HFFc6 (cell line): ENCODE measurements at places on chromosomes 12 and 14. TPM values are rescaled to one million over a fixed set of nuclear protein-coding genes. Genes with fewer than 3 reads are reported as not detected.

Gene CHGA
- not detected in 3 replicates for total RNA-seq

DNA sequence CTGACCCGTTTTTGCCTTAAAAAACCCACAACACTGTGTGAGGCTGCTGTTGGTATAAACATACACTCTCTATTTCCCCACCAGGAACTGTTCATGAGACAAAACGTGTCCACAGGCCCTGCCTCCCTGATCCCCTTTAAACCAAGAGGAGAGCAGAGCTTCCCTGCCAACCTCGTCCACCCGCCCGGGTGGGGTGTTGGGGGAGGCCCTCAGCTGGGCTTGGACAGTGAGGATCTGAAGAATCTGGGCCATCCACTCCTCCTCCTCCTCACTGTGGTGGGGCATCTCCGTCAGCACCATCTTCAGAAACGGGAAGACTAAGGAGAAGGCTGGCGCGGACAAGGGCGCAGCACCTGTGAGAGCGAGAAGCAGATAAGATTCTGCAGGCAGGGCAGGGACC is 36.8 kb downstream of the GCN1 start:
- H3K36me3 ChIP-seq = peaks cover 25% of the 10 kb centered on the region
- H3K4me1 ChIP-seq = no peaks in the 10 kb centered on the region
- no peak overlapping the region for H3K4me3 ChIP-seq
- H3K27ac ChIP-seq = no peak overlapping the region
- no peaks in the 10 kb centered on the region; the same call in 1 of the 2 replicates for H3K27me3 ChIP-seq

DNA sequence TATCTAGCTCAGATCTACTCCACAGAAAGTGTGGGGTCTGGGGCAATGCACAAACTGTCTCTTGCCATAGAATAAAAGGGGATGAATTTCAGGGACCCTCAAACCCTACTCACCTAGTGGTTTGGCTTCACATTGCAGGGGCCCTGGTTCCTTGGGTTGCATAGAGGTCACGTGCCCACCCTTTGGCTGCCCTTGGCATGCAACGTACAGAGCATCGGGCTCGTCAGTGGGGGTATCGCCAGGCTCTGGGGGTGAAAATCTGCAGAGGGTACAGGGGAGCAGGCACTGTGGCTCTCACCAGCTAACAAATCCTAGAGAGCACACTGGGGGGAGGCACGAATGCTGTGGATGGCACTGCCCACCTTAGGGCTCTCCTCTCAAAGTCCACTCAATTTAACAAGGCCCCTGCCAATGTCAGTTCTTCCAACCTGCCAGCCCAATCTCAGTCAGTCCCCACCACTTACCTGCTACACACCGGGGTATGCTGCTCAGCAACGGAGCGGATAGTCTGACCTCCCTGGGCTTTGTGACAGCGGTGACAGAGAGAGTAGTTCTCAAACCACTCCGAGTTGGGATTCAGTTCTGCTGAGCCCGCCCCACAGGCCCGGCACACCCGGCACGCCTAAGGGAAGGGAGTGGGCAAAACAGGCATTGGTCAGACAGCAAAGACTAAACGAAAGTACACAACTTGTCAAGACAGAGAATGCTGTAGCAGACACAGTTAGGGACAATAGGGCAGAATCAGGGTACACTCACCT is 8.0 kb downstream of the KMT2D start:
- peaks cover 53% of the 10 kb centered on the region for H3K36me3 ChIP-seq
- no peaks in the 10 kb centered on the region for H3K27me3 ChIP-seq
- peaks cover 52% of the 10 kb centered on the region for H3K4me1 ChIP-seq
- no peak overlapping the region for H3K27ac ChIP-seq
- DNase-seq = no peak

- H3K4me1 ChIP-seq = peaks cover 28% of the 10 kb centered on the region
- H3K4me3 ChIP-seq = no peak overlapping the region
- no peak overlapping the region for H3K27ac ChIP-seq
- H3K36me3 ChIP-seq = peaks cover 29% of the 10 kb centered on the region
Observed at GRCh38 chr12:124761056-124761455, 102.6 kb downstream of the SCARB1 start.

DNA sequence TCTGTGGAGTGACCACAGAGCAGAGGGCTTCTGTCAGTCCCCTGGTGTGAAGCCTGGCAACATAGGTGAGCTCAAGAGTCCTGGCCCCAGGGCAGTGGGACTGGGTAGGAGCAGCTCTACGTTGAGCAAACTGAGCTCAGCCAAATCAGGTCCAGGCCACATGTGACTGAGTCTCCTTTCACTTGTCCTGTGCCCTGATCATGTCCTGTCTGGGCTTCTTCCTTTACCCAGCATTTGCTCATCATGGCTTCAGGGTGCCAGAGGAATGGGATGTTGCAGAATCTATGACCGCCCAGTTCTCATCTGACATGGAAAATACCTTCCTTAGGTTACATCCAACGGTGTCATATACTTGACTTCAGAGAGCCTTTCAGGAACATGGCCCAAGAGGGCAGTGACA is 66.4 kb upstream of the GPATCH2L start:
- no peaks in the 10 kb centered on the region for H3K36me3 ChIP-seq
- H3K27ac ChIP-seq = no peak overlapping the region
- H3K4me3 ChIP-seq = no peak overlapping the region

DNA sequence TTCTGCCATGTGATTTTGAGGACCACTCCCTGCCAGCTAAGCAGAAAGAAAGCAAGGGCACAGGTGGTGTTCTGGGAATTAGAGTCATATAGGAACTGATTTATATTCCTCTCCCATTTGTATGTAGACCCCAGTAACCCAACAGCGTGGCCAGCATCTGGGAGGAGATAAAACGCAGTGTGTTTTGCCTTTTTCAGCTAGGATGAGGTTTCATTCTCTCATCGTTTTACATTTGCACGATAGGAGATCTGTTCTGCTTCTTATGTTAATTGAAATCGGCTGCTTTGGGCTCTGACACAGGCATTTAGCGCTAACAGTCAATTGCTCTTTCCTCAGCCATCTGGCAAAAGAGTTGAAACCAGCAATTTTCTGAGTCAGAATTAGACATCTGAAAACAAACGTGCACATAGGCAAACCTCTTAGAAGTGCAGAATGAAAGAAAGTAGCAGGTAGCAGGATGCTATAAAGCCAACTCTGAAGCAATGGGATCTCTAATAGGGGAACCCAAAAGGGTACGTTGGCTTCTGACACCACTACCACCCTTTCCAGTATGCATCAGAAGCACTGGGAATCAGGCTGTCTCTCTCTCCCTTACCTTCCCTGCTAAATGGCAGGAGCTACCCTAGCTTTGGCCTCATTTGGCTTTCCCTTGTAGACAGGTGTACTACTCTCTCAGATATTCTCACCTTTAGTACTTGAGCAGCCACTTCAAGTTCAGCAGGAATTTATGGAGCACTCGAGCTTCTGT is 219.1 kb downstream of the PHLDA1 start:
- peak overlapping the region; percentile 79 for H3K27ac ChIP-seq
- 0 out of 2 replicates have a peak, but pooled peaks cover 3% of the 10 kb centered on the region for H3K36me3 ChIP-seq
- DNase-seq = peak; percentile 45
- peak overlapping the region; percentile 76 for H3K4me3 ChIP-seq

DNA sequence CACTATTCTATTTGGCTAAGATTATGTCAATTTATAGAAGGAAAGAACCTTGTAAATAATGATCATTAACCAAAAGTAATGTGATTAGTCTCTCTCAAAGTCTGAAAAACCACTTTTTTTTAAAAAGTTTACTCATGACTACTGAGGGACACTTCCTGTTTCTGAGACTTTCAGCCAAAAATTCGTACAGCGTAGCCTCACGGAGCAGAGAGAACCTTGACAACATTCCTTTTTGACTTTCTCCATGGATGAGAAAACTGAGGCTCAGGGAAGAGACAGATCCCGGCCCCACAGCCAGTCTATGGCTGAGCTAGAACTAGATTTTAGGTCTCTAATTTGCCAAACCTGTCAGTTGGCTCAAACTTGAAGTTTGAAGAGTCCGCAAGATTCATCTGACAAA is 68.2 kb downstream of the DAD1 start:
- no peak for DNase-seq
- peak overlapping the region; percentile 58; the same call in 1 of the 2 replicates for H3K27ac ChIP-seq
- peak overlapping the region; percentile 64; the same call in 1 of the 2 replicates for H3K4me3 ChIP-seq
- H3K27me3 ChIP-seq = no peaks in the 10 kb centered on the region; the same call in 1 of the 2 replicates
- H3K36me3 ChIP-seq = no peaks in the 10 kb centered on the region

Gene P2RX2
- total RNA-seq = not detected in 3 replicates

DNA sequence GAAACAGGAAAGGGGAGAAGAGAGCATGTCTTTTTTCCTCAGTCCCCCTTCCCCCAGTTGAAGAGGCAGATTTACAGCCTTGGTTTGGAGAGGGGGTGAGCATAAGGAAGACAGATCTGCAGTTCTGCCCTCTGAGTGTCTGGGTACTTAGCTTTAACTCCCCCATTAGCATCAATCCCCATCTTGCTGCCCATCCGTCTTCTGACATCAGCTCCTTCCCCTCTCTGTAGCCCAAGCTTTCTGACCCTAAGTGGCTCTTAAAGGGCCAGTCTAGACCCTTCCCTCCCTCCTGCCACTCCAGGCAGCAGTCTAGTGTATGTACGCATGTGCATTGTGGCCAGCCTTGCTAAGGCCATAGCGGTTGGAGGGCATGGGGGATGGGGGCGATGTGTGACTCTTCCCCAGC is 7.3 kb downstream of the GPR84 start:
- peaks cover 2% of the 10 kb centered on the region; the same call in 1 of the 2 replicates for H3K27me3 ChIP-seq
- H3K36me3 ChIP-seq = peaks cover under 1% of the 10 kb centered on the region; the same call in 1 of the 2 replicates
- H3K4me3 ChIP-seq = no peak overlapping the region
- DNase-seq = no peak
- H3K4me1 ChIP-seq = peaks cover 24% of the 10 kb centered on the region

DNA sequence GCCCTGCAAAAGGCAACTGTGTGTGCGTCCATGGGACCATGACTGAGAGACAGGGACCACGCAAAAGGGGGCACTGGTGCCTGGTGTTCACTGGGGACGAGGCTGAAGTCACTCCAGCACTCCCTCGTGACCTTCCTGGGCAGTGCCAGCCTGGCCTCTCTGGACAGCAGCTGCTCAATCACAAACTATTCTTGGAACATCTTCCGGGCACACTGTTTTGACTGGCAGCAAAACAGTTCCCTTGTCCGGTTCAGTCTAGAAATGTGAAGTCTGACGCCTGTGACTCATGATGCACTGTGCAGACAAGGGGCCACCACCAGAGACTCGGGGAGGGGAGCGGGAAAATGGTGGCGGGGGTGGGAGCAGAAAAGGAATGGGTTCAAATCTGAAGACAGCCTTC is 20.8 kb downstream of the SNRNP35 start:
- peaks cover 17% of the 10 kb centered on the region for H3K36me3 ChIP-seq
- H3K27me3 ChIP-seq = no peaks in the 10 kb centered on the region; the same call in 1 of the 2 replicates
- H3K4me3 ChIP-seq = no peak overlapping the region
- no peak for DNase-seq
- H3K27ac ChIP-seq = no peak overlapping the region

DNA sequence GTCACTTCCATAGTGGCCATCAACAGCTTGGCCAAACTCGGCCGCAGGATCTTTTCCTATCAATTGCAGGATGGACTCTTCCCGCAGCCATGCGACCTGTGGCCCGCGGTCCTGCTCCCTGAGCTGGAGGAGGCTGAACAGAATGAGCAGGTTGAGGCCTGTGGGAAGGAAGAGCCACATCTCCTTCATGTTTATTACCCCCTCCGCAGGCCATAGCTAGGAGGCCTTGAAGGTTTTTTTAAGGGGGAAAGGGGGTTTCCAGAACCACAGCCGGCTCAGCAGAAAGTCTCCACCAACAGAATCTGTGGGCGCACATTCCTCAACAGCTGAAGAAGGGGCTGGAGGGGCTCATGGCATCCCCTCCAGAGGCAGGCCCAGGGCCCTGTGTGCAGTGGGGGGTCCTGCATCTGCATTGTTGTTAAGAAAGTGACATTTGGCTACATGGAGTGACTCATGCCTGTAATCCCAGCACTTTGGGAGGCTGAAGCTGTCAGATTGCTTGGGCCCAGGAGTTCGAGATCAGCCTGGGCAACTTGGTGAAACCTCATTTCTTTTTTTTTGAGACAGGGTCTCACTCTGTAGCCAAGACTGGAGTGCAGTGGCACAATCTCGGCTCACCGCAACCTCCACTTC is 25.2 kb upstream of the PPP1R13B start:
- DNase-seq = no peak
- H3K27me3 ChIP-seq = peaks cover 3% of the 10 kb centered on the region; the same call in 1 of the 2 replicates
- no peak overlapping the region for H3K4me3 ChIP-seq
- H3K27ac ChIP-seq = no peak overlapping the region
- H3K36me3 ChIP-seq = no peaks in the 10 kb centered on the region

Gene TMEM121
- total RNA-seq = 2.7 to 4.2 TPM (median 3.4 TPM) in 3 replicates

Gene CDCA3
- 24.2 and 54.3 TPM in 2 replicates for total RNA-seq

Gene EML1
- 12.1 to 24.3 TPM (median 16.3 TPM) in 3 replicates for total RNA-seq

DNA sequence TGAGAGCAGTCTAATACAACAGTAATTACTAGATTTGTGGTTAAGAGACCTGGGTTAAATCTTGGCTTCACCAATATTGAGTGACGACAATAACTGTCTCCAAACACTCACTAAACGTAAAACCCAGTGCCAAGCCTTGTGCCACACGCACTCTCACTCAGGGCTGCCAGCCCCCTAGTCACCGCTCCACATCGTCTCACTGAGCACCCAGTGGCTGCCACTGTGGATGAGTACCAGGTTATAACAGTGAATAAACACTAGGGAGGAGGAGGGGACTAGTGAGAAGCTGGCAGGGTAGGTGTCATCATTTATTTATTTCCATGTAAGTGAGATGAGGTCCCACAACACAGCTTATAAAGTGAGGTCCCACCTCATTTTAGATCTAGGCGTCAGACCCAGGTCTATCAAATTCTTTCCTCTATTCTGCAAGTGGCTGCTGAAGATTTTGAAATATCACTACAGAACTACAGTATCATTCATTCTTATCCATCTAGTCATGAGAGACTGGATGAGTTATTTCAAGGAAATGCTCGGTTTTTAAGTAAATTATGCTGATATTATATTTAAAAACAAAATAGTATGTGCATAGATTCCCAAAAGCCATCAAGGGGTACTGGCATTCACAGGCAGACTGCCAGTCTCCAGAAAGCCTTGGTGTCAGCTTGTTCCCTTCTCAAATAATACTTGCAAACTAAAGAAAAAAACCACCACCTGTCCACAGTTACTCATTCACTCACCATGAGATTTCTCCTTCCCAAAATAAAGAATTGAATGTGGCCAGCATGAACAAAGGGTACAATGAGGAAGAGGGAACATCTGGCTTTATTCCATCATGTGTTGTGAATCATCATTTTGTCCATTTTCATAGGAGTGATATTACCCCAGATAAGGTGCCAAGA is 84.0 kb downstream of the PTPN21 start:
- peak overlapping the region; percentile 63 for H3K4me3 ChIP-seq
- H3K27me3 ChIP-seq = peaks cover 2% of the 10 kb centered on the region; the same call in 1 of the 2 replicates
- H3K27ac ChIP-seq = peak overlapping the region; percentile 76
- peaks cover 62% of the 10 kb centered on the region for H3K4me1 ChIP-seq

- H3K36me3 ChIP-seq = no peaks in the 10 kb centered on the region
- DNase-seq = no peak
- no peaks in the 10 kb centered on the region for H3K27me3 ChIP-seq
- no peak overlapping the region for H3K27ac ChIP-seq
Observed at GRCh38 chr12:23115984-23116383, 491.0 kb downstream of the ETNK1 start.

Gene CCDC92
- 50.9 and 51.1 TPM in 2 replicates for total RNA-seq

Gene TAS2R9
- total RNA-seq = not detected in 3 replicates

Gene AMIGO2
- 52.2 to 82.4 TPM (median 68.5 TPM) in 3 replicates for total RNA-seq

Gene CIROP
- not detected in 3 replicates for total RNA-seq

- H3K4me1 ChIP-seq = peaks cover 16% of the 10 kb centered on the region
- no peaks in the 10 kb centered on the region for H3K36me3 ChIP-seq
- H3K4me3 ChIP-seq = peak overlapping the region; percentile 89
- peaks cover 2% of the 10 kb centered on the region for H3K27me3 ChIP-seq
Observed at GRCh38 chr12:131831635-131832041, 3.4 kb downstream of the MMP17 start.
